Stimulated activated CD4-positive, alpha-beta T cell treated with anti-CD3 and anti-CD28 coated beads, Interleukin-1b, Interleukin-23, amount 100 ng/mL, for 4 hours (primary cell): ENCODE measurements at places on chromosomes 5 and 9.
A peak's percentile ranks its signal among the peaks of the same experiment; 100 is the strongest.

DNA sequence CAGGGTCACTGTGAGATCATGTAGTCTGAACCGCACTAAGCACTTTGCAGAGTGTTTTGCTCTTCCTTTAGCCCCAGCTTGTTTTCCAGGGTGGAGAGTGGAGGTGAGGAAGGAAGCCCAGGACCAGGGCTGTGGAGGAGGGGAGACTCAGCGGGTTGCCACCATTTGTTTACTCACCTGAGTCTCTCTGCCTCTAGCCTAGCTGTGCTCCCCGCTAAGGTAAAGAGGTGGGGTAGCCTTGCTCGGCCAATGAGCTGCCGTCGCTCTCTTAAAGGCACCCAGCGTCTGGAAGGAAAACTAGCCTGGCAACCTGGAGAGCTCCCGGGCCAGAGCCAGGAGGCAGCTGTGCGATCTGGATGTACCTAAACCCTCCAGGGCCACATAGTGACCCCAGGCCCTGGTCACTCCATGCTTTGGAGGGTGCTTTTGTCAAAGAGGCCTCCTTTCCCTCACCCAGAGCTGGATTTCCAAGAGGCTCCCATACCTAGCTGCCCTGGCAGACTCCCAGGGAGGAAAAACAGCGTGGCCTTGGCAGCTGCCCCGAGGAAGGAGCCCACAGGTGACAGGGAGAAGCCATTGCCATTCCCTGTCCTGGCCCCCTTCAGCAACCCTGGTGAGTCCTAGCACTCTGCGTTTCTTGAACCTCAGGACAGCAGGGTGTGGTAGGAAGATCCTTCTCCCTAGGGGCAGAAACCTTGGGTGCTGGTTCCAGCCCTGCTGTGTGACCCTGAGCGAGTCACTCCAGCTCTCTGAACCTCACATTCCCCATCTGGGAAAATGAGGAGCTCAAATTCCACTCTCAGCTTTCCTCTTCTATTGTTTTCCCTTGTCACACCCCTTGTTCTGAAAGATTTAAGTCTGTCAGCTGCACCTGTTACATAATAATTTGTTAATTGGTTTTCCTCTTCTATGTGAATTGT lies 42.4 kb upstream of the LARP1 start:
- DNase-seq = no peak

DNA sequence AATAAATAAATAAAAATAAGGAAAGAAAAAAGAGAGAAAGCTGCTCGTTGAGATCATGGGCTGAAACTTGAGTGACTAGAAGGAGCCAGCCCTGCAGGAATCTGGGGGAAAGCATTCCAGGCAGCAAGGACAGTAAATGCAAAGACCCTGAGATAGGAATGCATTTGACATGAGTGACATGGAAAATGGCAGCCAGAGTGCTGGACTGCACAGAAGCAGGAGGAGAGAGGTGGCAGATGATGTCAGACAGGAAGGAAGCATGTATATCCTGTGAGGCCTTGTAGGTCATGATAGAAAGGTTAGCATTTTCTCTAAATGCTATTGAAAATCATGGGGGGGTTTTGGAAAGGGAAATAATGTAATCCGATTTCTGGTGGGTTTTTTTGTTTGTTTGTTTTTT lies 29.1 kb downstream of the ADRA1B start:
- DNase-seq = no peak

- no peak for DNase-seq
These were observed 6.3 kb downstream of the CLPTM1L start for GRCh38 chr5:1338506-1339070.

DNA sequence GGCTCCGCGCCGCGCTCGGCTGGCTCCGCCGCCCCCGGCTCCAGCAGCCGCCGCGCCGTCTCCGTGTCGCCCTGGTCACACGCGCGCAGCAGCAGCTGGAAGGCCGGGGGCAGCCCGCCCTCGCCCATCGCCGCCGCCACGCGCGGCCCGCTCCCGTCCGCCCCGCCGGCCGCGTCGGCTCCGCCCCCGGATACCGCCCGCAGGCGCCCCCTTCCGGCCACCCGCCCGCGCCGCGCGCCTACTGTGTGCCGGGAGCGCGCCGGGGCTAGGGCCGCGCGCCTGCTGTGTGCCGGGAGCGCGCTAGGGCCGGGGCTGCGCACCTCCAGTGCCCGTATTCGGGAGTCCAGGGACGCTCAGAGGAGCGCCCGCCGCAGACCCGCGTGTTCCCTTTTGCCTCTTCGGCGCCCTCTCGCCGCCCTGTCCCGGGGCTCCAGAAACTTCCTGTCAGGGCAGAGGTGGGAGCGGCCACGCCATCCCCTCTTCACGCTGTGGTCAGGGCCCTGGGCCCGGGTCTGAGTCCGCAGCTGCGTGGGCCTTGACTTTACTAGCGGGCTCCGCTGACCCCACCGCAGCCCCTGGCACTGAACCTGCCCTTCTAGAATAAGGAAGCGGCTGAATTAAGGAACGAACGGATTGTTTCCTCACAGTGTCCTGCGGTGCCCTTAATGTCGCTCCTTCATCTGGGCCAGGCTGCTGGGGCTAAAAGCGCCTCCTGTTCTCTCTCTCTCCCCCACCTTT lies at the start of gene ANKS6:
Gene ANKS6 (minus strand): TSS at position 192 of the 738 bp plus-strand sequence. CDS start 64 bp downstream, at position 128.
- peak; percentile 85 for DNase-seq
